Skin of body (tissue), 3 donors: ENCODE measurements at places on chromosomes 1 and 21. TPM values are rescaled to one million over a fixed set of nuclear protein-coding genes. Genes with fewer than 3 reads are reported as not detected.

DNA sequence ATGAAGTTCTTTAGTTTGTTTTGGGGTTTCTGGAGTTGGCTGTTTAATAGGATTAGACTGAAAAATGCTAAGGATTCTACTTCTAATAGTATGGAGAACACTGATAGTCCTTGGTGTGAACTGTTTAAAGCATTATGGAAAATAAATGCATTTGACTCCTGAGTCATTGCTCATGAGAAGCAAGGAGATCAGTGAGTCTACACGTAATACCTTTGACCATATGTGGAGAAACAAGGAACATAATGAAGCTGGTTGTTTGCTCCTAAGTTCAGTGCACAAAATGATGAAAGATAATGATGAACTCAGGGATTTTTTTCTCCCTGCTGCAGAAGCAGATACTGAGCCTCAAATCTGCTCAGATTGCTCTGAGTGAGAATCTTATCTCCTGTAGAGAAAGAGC, 158.9 kb upstream of the COL11A1 start:
- no peak for DNase-seq

GRCh38 chr1:160621633-160622413, 25.0 kb downstream of the SLAMF1 start:
- DNase-seq = no peak

DNA sequence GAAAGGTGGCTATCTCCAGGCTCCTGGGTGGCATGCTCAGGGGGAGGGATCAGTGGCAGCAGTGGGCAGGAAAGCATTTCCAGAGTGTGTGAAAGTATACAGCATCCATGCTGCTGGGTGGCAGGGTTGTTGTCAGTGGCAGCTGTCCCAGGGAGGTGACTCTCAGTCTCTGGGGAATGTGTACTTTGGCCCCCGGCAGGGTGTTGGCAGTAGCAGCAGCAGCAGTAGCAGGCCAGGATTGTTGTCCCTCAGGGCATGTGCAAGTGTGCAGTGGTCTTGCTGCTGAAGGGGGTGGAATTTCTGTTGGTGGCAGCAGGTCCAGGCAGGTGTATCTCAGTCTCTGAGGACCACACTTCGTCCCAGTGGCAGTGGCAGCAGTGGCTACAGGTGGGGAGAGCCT, 71.7 kb upstream of the GUCA2B start:
- DNase-seq = no peak

The SON gene
- total RNA-seq = 285 TPM
